Suprapubic skin (tissue), 4 donors: ENCODE measurements at places on chromosomes 1 and 21.
A peak's percentile ranks its signal among the peaks of the same experiment; 100 is the strongest.

GRCh38 chr1:24981631-24982005 is 51.5 kb upstream of the RUNX3 start:
- H3K4me1 ChIP-seq, result peaks cover 3% of the 10 kb centered on the region
- H3K4me3 ChIP-seq, result no peak overlapping the region
- no peaks in the 10 kb centered on the region for H3K27me3 ChIP-seq
- H3K27ac ChIP-seq, result no peak overlapping the region

GRCh38 chr1:182143154-182143657 is 81.7 kb upstream of the ZNF648 start:
- peaks cover 39% of the 10 kb centered on the region for H3K4me1 ChIP-seq
- peak; percentile 97 for DNase-seq
- peak overlapping the region; percentile 95 for H3K27ac ChIP-seq
- H3K27me3 ChIP-seq, result no peaks in the 10 kb centered on the region
- no peaks in the 10 kb centered on the region for H3K36me3 ChIP-seq
- no peak overlapping the region for H3K4me3 ChIP-seq

DNA sequence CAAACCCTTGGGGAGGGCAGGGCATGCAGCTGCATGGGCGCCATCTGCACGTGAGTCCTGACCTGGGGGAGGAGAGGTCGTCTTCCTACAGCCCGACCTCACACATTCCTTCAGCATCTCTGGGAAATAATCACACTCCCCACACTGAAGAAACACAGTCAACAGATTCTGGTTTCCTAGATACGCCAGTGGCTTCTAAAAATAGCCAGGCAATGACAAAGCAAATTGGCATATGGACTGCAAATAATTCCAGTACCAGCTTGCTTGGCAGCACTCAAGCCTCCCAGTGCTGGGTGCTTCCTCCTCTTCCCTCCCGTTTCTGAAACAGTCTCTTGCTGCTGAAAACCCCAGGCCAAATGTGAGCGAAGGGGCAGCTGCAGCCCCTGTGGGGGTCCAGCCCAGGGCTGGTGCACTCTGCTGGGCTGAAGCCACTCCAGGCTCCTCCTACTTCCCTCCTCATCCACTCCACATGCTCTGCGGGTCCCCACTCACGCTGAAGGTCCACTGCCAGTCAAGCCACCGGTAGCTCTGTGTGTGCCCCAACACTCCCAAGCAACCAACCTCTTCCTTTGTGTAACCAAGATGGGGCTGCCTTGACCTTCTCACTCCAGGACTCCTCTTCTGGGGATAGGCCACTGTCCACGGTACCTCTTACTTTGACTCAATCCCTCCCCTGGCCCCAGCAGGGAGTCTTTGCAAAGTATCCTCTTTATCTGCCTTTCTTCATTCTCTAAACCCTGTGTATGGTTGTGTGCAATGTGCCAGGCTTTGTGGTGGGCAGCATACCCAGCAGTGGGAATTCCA is 69.0 kb downstream of the KCND3 start:
- no peaks in the 10 kb centered on the region for H3K36me3 ChIP-seq
- peak; percentile 60 for DNase-seq
- H3K27me3 ChIP-seq, result no peaks in the 10 kb centered on the region
- peaks cover 8% of the 10 kb centered on the region for H3K4me1 ChIP-seq
- no peak overlapping the region for H3K4me3 ChIP-seq

DNA sequence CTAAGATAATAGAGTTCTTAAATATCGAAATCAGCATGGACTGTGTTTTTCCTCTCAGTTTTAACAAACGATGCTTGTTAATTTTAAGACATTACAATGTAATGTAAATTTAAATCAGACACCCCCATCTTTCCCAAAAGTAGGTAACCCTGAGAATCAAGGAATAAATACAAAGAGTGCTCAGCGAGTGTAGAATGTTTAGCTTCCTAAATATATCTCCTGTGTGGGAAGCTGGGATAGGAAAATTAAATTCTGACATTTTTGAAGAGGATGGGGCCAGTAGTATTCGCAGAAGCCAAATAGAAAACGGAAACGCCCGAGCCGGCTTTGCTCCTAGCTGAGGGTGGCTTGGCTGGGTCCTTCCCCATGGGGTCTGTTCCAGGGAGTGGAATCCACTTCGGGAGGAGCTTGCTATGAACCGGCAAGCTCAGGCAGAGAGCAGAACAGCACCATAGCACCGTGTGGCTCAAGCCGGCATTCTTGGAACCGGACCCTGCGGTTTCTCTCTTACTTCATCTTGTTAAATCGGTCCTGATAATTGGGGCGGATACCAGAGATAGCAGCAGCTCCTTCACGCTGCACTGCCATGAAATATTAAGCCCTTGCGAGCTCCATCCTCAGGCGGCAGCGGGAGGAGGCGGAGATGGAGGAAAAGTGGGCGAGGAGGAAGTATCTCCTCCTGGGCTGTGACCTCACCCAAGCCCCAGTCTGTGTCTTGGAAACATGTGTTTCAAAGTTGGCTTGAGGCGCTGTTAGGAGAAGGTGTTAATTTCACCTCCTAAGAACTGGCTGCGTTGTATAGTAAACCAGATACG is 24.9 kb downstream of the MAP3K7CL start:
- peak overlapping the region; percentile 29 for H3K4me3 ChIP-seq
- peaks cover 17% of the 10 kb centered on the region for H3K4me1 ChIP-seq
- no peaks in the 10 kb centered on the region for H3K36me3 ChIP-seq
- DNase-seq, result peak; percentile 66
- no peaks in the 10 kb centered on the region for H3K27me3 ChIP-seq

DNA sequence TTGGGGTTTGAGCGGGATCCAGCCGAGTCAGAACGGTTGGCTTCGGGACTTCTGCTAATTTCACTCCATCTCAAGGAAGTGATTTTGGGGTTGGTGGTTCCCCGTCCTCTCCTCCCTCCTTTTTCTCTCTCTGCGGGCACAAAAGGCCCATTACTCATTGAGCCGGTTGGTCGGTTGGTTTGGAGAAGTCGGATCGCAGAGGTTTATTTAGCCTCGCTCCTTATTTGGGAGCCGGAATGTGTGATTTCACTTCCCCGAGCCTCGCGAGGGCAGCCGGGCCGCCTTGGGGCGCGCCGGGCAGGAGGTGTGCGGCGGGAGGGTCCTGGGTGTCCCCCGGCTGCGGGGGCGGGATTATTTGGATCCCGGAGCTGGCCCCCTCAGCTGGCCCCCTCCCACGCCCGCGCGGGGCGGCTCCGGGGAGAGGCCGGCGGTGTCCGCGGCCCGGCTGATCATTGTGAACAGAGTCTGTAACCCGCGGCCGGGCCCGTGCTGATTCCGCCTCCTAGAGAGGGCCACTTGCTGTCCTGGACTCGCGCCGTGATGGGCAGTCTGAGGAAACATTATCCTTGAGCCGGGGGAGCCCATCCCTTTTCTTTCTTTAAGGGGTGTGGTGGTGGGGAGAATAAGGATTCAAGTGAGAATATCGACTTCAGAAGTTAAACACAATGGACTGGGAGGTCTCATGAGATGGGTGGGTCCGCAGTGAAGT is 1.2 kb downstream of the MAPKAPK2 start:
- H3K4me3 ChIP-seq, result peak overlapping the region; percentile 77
- peak overlapping the region; percentile 99 for H3K27ac ChIP-seq
- H3K27me3 ChIP-seq, result no peaks in the 10 kb centered on the region
- peaks cover 54% of the 10 kb centered on the region for H3K4me1 ChIP-seq

DNA sequence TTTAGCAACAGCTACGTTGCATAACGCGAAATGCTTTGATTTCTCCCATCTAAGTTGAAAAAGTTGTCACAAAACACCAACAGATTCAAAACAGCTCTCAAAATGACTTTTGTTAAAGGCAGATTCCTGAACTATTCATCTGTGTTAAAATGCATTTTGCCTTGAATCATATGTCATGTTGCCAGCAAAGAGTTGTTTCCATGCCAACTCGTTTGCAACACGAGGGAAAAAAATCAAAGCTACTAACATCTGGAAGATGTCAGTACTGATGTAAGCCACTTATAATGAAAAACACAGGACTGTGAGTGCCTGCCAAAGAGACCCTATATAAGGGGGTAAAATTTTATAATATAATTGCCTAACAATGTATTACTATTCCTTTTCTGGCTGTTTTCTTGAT is 182.7 kb upstream of the PTBP2 start:
- no peaks in the 10 kb centered on the region for H3K27me3 ChIP-seq
- H3K27ac ChIP-seq, result peak overlapping the region; percentile 82
- DNase-seq, result peak; percentile 68
- no peaks in the 10 kb centered on the region for H3K36me3 ChIP-seq
- H3K4me1 ChIP-seq, result no peaks in the 10 kb centered on the region

- H3K27ac ChIP-seq, result no peak overlapping the region
- no peak for DNase-seq
- H3K4me1 ChIP-seq, result no peaks in the 10 kb centered on the region
- H3K4me3 ChIP-seq, result no peak overlapping the region
These were observed 143.5 kb downstream of the C1orf94 start for GRCh38 chr1:34320053-34320669.

DNA sequence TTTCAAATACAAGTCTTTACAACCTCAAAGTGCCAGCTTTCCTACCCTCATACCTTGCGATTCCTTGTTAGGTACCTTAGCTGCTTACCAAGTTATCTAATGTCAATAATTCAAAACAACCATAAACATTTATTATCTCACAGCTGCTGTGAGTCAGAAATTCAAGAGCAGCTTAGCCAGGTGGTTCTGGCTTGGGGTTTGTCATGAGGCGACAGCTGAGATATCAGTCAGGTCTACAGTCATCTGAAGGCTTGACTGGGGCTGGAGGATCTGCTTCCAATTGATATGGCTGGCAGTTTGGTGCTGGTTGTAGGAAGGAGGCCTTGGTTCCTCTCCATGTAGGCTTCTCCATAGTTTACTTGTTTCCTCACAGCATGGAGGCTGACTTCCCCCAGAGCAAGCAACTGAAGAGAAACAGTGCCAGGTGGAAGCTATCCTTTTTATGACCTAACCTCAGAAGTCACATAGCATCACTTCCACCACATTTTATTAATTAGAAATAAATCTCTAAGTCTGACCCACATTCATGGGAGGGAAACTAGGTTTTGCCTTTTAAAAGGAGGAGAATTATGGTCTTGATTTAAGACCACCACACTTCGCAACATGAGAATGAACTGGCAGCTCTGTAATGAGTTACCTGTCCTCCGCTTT is 103.3 kb upstream of the FGGY start:
- DNase-seq, result no peak
- no peaks in the 10 kb centered on the region for H3K27me3 ChIP-seq
- H3K36me3 ChIP-seq, result no peaks in the 10 kb centered on the region
- no peak overlapping the region for H3K4me3 ChIP-seq
- no peak overlapping the region for H3K27ac ChIP-seq

GRCh38 chr1:180157576-180158057 is 2.9 kb downstream of the QSOX1 start:
- no peak overlapping the region for H3K4me3 ChIP-seq
- peaks cover 34% of the 10 kb centered on the region for H3K4me1 ChIP-seq
- DNase-seq, result no peak
- H3K27ac ChIP-seq, result no peak overlapping the region

DNA sequence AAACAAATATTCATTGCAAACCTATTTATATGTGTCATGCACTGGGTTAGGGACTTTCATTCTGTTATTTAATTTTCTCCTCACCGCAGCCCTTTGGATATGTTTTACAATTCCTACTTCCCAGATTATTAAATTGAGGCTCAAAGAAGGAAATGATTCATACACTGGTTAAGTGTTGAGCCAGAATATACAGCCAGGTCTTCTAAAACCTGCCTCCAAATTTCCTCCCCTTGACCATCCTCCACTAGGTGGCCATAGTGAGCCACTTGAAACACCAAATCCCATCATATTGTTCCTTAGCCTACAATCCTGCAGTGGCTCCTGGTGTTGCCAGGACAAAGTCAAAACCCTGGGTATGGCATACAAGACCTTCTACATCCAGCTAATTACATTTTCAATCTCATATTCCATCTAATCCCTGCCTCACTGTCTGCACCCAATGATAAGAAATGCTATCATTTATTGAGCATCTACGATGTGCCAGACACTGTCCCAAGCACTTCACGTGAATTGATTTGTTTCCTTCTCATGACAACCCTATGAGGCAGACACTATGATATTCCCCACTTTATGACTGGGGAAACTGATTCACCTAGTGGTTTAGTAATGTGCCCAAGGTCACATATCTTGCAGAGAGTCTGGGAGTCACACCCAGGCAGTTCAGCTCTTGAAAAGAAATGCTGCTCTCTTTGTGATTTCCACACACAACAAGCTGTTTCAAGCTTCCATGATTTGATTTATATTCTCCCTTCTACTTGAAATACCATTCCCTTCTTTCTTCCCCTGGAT is 23.6 kb upstream of the KIRREL1 start:
- H3K4me1 ChIP-seq, result peaks cover 11% of the 10 kb centered on the region
- H3K36me3 ChIP-seq, result no peaks in the 10 kb centered on the region
- no peak overlapping the region for H3K27ac ChIP-seq
- no peaks in the 10 kb centered on the region for H3K27me3 ChIP-seq

DNA sequence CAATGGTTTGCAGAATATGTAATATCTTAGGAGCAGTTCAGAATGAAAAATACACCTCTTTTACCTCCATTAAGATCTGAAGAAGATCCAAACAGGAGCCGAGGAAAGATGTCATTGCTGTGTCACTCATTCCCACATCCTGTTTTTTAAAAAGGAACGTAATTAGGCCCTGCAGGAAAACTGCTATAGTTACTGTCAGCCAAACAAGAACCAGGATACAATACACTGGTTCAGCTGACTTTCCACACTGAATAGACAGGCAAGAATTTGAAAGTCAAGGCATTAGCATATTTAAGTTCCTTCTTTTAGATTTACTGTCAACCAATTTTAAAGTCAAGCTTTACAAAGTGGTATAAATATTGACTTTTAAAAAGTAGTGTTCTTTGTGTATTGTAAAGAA is 63.8 kb downstream of the IARS2 start:
- no peak overlapping the region for H3K4me3 ChIP-seq
- no peaks in the 10 kb centered on the region for H3K27me3 ChIP-seq
- H3K27ac ChIP-seq, result no peak overlapping the region
- H3K4me1 ChIP-seq, result no peaks in the 10 kb centered on the region

DNA sequence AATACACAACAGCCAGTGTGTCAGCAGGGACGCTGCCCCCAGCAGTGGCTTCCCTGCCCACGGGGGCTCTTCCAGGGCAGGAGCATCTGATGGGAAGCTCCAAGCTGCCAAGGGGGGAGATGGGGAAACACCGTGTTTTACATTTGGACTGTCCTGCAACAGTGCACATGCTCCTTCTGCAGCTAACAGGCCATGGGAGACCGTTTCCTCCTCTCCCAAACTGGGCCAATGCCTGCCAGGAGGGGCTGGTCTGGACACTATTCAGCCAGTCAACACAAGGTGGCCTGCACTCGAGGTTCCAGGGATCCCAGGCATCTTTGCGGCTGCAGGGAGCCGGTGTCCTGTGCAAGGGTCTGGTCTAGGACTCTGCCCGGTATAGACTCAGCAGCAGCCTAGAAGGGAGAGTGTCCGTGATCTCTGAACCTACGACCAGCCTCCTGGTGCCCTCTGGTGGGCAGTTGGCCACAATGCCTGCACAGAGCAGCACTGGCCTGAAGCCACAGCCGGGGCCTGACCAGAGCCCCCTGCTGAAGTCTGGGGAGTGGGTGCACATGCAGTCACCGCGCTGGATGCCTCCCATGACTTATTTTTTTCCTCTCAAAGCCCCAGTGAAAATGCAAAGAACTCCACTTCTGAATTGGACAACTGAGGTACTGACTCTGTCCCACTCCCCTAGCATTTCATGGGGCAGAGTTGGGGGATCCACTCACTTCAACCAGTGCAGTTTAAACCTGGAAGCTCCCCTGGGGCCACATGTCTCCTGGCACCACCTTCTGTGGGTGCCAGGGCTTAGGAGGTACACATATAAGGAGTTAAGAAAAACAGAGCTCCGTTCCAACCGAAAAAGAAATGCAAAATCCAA is 33.3 kb downstream of the RCC2 start:
- H3K27ac ChIP-seq, result no peak overlapping the region
- no peak for DNase-seq
- H3K4me1 ChIP-seq, result peaks cover 9% of the 10 kb centered on the region
- no peaks in the 10 kb centered on the region for H3K27me3 ChIP-seq
